ENCODE measurements at places on chromosomes 16 and 17. TPM values are rescaled to one million over a fixed set of nuclear protein-coding genes. Genes with fewer than 3 reads are reported as not detected.

GRCh38 chr17:41734139-41734948, at the start of gene HAP1:
Gene HAP1 (minus strand): TSS chr17:41734643. CDS start chr17:41734634, 9 bp downstream.
- no peaks in the 10 kb centered on the region for H3K36me3 ChIP-seq
- peaks cover 59% of the 10 kb centered on the region for H3K27me3 ChIP-seq
- no peak for DNase-seq
- H3K27ac ChIP-seq: no peak within 1 kb of the TSS

DNA sequence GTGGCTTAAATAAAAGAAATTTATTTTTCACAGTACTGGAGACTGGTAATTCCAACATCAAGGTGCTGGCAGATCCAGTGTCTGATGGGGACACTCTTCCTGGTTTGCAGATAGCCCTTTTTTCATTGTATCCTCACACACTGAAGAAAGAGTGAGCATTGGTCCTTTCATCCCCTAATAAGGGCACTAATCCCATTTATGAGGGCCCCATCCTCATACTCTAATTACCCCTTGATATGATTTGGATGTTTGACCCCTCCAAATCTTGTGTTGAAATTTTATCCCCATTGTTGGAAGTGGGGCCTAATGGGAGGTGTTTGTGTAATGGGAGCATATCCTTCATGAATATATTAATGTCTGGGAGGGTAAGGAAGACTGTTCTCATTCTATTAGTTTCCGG, 9.4 kb upstream of the FAM20A start:
- no peaks in the 10 kb centered on the region for H3K4me1 ChIP-seq
- no peak for DNase-seq
- H3K27me3 ChIP-seq: peaks cover 33% of the 10 kb centered on the region
- no peak overlapping the region for H3K4me3 ChIP-seq
- no peak overlapping the region for H3K27ac ChIP-seq

The SPATA22 gene
- total RNA-seq: 0.81 TPM

DNA sequence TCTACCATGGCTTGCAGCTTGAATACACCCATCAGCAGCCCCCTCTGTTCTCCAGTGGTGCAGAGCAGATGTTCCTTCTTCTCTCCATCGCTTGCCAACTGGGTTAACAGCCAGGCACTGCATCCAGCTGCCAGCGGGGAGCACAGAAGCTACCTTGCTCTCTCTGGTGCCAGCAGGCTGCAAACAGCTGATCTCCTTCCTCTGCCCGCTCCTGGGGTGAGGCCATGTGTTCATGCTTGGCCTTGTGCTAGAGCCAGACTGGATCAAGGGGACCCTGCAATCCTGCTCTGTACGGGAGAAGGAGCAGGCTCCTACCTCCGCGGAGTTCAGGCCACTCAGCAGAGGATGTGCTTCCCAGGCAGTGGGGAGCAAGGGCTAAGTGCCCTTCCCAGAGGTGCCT, 24.1 kb upstream of the ENGASE start:
- H3K27me3 ChIP-seq: peaks cover 11% of the 10 kb centered on the region
- peaks cover 2% of the 10 kb centered on the region for H3K36me3 ChIP-seq
- H3K4me3 ChIP-seq: no peak overlapping the region

The GALR2 gene
- total RNA-seq: 0.15 TPM

The AIPL1 gene
- total RNA-seq: not detected

GRCh38 chr16:12494661-12495060, 309.0 kb downstream of the CPPED1 start:
- peaks cover 8% of the 10 kb centered on the region for H3K4me1 ChIP-seq
- H3K27ac ChIP-seq: no peak overlapping the region
- H3K27me3 ChIP-seq: no peaks in the 10 kb centered on the region
- H3K4me3 ChIP-seq: no peak overlapping the region
- DNase-seq: no peak

The TP53TG3 gene
- total RNA-seq: 0.73 TPM

The KRTAP9-3 gene
- total RNA-seq: not detected

The CD300H gene
- not detected for total RNA-seq

DNA sequence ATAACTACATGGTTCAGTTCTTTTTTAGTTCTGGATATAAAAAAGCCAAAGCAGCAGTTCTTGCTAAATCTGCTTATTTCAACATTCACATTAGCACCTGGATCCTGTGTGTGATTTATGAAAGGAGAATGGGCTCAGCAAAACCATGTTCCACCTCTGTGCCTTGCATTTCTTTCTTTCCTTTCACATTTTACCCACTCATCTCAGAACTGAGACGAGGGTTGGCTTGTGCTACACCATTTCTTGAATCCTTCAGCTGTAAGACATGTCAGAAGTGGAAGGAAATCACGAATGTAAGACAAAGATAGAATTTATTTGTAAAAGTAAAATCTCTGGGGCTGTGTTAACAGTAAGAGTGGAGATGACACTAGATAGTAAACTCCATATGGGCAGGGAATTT, 1.2 kb upstream of the UTP6 start:
- peaks cover 21% of the 10 kb centered on the region for H3K4me1 ChIP-seq
- peaks cover 5% of the 10 kb centered on the region for H3K27me3 ChIP-seq
- no peak for DNase-seq
- no peak overlapping the region for H3K4me3 ChIP-seq

DNA sequence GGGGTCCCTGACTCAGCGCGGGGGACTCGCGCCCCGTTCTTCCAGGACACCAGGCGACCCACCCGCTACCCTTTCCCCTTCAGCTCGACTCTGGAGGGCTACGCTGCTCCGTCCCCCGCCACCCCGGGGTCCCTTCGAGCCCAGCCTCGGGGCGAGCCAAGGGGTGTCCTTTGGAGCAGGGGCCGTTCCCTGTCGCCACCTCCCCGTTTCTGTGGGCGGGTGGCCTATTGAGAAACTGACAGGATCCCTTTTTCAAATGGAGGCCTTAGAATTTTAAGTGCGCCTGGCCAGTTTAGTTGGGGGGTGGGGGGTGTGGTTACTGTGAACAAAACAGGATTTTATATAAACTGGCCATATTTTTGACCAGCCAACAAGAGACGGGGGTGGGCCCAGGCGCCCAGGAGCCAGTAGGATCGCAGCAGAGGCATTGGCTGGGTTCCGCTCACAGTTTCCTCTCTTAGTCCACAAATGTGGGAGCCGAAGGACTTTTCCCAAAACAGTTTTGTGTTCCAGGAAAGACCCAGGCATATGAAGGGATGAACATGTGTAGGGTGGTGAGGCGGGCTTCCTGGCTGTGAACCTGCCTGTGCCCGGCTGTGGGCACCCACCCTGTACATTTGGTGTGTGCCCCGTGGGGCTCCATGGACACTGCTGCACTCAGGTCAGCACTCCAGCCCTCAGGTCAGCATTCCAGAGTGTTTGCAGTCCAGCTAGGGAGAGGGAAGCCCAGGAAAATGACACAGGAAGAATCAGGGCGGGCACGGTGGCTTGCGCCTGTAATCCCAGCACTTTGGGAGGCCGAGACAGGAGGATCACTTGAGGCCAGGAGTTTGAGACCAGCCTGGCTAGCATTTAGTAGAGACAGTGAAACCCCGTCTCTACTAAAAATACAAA, 722 bp upstream of the TIMP2 start:
- DNase-seq: no peak
- peaks cover 17% of the 10 kb centered on the region for H3K4me1 ChIP-seq
- H3K27ac ChIP-seq: peak overlapping the region; percentile 57
- peaks cover 26% of the 10 kb centered on the region for H3K27me3 ChIP-seq

- H3K36me3 ChIP-seq: no peaks in the 10 kb centered on the region
- H3K27me3 ChIP-seq: no peaks in the 10 kb centered on the region
- no peak overlapping the region for H3K27ac ChIP-seq
- no peak for DNase-seq
- no peaks in the 10 kb centered on the region for H3K4me1 ChIP-seq
Measured at GRCh38 chr17:50587571-50587970, 27.1 kb downstream of the CACNA1G start.

DNA sequence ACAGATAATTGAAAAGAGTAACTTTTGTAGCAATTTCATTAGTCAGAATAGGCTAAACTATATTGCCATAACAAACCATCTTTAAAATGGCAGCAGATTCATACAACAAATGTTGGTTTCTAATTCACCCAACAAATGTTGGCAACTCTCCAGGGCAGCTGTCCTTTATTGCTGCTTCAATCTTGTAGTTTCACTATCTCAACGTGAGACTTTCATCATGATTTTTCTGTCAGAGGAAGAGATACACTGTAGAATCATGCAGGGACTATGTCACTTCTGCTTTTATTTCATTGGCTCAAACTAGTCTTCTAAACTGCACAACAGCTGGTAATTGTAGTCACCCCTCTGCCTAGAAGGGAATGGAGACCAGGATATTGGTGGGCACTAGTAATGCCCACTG, 174.2 kb downstream of the TANC2 start:
- H3K27ac ChIP-seq: no peak overlapping the region
- H3K27me3 ChIP-seq: no peaks in the 10 kb centered on the region
- no peaks in the 10 kb centered on the region for H3K36me3 ChIP-seq
- no peak for DNase-seq

DNA sequence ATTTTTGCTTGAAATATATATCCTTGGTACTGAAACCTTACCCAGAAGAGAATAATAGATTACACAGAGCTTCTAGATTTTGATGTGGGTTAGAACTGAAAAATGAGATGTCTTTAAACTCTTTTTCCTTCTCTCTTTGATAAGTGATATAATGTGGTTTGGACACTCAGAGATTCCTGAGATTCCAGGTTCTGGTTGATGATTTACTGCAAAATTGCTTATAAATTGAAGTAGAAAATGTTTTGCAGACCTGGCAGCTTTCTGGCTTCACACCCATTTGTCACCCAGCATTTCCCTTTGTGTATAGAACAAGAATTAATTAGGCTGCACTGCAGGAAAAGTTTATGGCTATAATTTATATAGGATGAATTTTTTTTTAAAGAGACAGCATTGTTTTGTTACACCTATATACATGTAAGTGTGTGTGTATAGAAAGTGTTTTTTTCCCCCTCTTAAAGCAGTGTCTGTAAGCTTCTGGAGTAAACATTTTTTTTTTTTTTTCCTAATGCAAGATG, 23.5 kb downstream of the AATF start:
- H3K36me3 ChIP-seq: peaks cover 39% of the 10 kb centered on the region
- no peak for DNase-seq
- no peak overlapping the region for H3K27ac ChIP-seq
- H3K4me3 ChIP-seq: no peak overlapping the region
- peaks cover 13% of the 10 kb centered on the region for H3K4me1 ChIP-seq

- H3K36me3 ChIP-seq: peaks cover 3% of the 10 kb centered on the region
- peak within 1 kb of the TSS; percentile 77 for H3K4me3 ChIP-seq
- H3K27me3 ChIP-seq: no peaks in the 10 kb centered on the region
- H3K27ac ChIP-seq: peak within 1 kb of the TSS; percentile 71
- peaks cover 15% of the 10 kb centered on the region for H3K4me1 ChIP-seq
Measured at GRCh38 chr17:75764711-75765421, at the start of gene GALK1. Gene GALK1 (minus strand): TSS chr17:75765192. CDS start chr17:75765136, 56 bp downstream.

DNA sequence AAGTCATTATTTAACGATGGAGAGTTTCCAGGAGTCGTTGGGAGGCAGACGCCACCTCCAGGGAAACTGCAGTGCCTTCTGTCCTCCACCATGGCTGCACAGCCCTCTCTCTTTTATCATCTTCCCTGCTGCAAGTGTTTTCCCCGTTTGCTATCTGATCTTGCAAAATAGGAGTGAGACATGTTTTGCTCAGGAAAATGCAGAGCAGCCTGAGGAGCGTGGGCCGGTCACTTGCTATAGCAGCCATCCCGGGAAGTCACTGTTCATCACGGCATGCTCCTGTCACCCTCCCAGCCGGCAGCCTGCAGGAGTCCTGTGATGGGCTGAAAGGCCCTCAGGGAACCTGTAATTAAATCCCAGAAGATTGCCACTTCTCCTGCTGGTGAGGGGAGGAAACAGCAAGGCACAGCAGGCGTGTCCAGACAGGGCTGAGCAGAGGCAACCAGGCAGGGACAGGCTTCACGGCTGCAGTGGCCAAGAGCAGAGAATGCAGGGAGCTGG, 143.1 kb downstream of the GSG1L start:
- no peak overlapping the region for H3K27ac ChIP-seq
- H3K36me3 ChIP-seq: no peaks in the 10 kb centered on the region
- H3K27me3 ChIP-seq: peaks cover 27% of the 10 kb centered on the region
- no peak for DNase-seq

DNA sequence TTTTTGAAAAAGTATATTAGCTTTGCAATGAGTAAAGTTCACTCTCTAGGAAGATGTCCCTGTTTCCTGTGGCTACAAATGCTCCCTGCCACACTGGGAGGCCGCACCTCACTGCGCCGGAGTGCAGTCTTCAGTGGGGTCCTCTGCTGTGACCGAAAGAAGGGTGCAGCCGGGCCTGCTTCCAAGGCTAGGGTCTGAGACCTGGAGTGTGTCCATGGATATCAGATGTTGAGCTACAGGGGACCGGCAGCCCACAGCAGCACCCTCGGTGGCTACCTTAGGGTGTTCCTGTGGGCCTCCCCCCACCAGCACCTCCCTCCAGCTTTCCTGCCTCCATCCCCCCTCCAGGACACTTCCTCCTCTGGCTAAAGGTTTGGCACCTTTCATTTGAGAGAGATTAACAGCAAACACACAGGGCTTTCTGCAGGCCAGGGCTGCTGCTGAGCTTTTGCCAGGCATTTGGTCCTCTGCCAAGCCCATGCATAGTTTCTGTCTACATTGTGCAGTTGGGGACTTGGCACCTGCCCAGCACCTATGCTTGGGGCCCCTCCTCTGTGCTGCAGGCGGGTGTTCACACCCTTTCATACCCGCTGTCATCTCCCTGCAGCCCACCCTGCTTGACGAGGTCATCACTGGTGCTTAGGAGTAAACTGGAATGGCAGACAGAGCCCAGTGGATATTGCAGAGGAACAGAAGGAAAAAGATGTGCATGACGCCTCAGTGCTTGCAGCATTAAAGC, 33.8 kb upstream of the CRISPLD2 start:
- H3K27me3 ChIP-seq: no peaks in the 10 kb centered on the region
- no peaks in the 10 kb centered on the region for H3K4me1 ChIP-seq
- no peak overlapping the region for H3K4me3 ChIP-seq
- no peaks in the 10 kb centered on the region for H3K36me3 ChIP-seq

The VTN gene
- 0.12 TPM for total RNA-seq

The TADA2A gene
- total RNA-seq: 40.9 TPM

DNA sequence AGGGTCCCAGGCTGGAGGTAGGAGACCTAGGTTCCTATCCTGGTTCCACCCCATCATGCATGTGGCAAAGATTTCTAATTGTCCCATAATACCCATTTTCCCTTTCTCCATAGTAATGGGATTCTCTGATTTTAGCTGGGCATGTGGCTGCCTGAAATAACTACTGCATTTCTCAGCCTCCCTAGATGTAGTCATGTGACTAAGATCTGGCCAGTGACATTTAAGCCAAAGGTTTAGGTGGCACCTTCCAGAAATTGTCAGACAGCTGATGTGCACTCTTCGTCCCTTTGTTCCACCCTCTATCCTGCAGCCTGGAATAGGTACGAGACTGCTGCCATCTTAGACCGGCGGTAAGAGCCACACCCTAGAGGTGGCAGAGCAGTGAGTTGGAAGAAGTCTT, 8.2 kb downstream of the NXPH3 start:
- no peak for DNase-seq
- no peak overlapping the region for H3K27ac ChIP-seq
- no peaks in the 10 kb centered on the region for H3K36me3 ChIP-seq
- H3K4me3 ChIP-seq: no peak overlapping the region

GRCh38 chr16:78694414-78694813, 595.0 kb downstream of the WWOX start:
- no peaks in the 10 kb centered on the region for H3K4me1 ChIP-seq
- H3K27ac ChIP-seq: no peak overlapping the region
- DNase-seq: no peak
- no peaks in the 10 kb centered on the region for H3K36me3 ChIP-seq

The ADAT1 gene
- 60.3 TPM for total RNA-seq

GRCh38 chr17:81513372-81513752, 763 bp upstream of the ACTG1 start:
- peaks cover 45% of the 10 kb centered on the region for H3K36me3 ChIP-seq
- peak overlapping the region; percentile 86 for H3K4me3 ChIP-seq
- peaks cover 37% of the 10 kb centered on the region for H3K4me1 ChIP-seq
- H3K27me3 ChIP-seq: no peaks in the 10 kb centered on the region
- peak overlapping the region; percentile 93 for H3K27ac ChIP-seq

- H3K4me3 ChIP-seq: peak overlapping the region; percentile 17
- peaks cover 9% of the 10 kb centered on the region for H3K36me3 ChIP-seq
Measured at GRCh38 chr16:72921620-72922019, 126.3 kb downstream of the ZFHX3 start.

Data from activated CD4-positive, alpha-beta T cell treated with anti-CD3 and anti-CD28 coated beads, Interleukin-2, amount 10 ng/mL, durations not matched to agents 7 days and 5 days (primary cell).